ENCODE measurements at places on chromosomes 4 and X. TPM values are rescaled to one million over a fixed set of nuclear protein-coding genes. Genes with fewer than 3 reads are reported as not detected.

Gene LGI2
- total RNA-seq: 4.6 TPM

Gene ITIH6
- total RNA-seq: 0.05 TPM

- no peak for DNase-seq
- no peaks in the 10 kb centered on the region for H3K27me3 ChIP-seq
- H3K4me3 ChIP-seq: no peak overlapping the region
- H3K36me3 ChIP-seq: no peaks in the 10 kb centered on the region
- H3K4me1 ChIP-seq: no peaks in the 10 kb centered on the region
- no peak overlapping the region for H3K27ac ChIP-seq
These were observed 711.4 kb upstream of the GALNTL6 start for GRCh38 chr4:171101845-171102244.

DNA sequence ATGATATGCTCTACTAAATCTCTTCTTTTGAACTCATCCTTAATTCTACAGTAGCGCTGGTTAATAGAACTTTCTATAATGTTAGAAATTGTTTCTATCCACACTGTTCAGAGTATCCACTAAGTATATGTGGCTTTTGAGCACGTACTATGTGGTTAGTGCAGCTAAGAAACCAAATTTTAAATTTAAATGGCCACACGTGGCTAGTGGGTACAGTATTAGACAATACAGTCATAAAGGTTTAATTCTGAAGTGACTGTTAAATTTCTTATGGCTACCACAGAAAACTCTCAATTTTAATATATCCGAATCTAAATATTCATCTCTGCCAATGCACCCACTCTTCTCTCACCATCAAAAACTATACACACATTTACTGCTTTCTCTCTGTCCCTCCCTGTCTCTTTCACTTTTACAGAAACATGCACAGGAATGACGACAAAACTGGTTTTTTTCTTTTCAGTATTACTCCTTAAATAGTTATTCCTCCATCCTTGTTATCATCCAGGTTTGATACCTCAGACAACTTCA lies 583.9 kb downstream of the KCTD8 start:
- no peak overlapping the region for H3K4me3 ChIP-seq
- H3K27ac ChIP-seq: no peak overlapping the region
- no peaks in the 10 kb centered on the region for H3K36me3 ChIP-seq
- H3K27me3 ChIP-seq: no peaks in the 10 kb centered on the region
- H3K4me1 ChIP-seq: no peaks in the 10 kb centered on the region

- H3K27ac ChIP-seq: no peak overlapping the region
- DNase-seq: no peak
- no peak overlapping the region for H3K4me3 ChIP-seq
- peaks cover 7% of the 10 kb centered on the region for H3K4me1 ChIP-seq
These were observed 92.5 kb upstream of the SLC34A2 start for GRCh38 chr4:25563071-25563564.

All from neural crest cell (in vitro differentiated cells).